CD4-positive, alpha-beta T cell treated with Interleukin-15 for 4 hours (primary cell): ENCODE measurements at places on chromosomes 6 and 20.

DNA sequence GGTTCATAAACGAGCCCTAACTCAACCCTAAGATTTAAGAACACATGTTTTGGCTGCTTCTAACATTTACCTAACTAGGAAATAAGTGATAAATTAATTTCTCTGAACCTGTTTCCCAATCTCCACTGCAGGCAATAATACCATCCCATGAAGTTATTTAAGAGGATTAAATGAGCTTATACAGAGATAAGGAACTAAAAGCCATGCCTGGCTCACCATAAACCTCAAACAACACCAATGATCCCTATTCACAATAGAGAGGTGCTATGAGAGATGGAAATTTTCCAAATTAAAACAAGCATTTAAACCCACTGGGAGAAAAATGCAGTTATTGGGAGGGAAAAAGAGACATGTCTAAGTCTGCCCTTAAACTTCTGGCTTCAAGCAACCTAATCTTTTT is 33.9 kb upstream of the KLHL31 start:
- DNase-seq, result no peak

GRCh38 chr6:71181565-71181964 is 107.0 kb upstream of the OGFRL1 start:
- DNase-seq, result no peak

- DNase-seq, result no peak
Measured at GRCh38 chr6:35208419-35208818, 5.3 kb upstream of the SCUBE3 start.

DNA sequence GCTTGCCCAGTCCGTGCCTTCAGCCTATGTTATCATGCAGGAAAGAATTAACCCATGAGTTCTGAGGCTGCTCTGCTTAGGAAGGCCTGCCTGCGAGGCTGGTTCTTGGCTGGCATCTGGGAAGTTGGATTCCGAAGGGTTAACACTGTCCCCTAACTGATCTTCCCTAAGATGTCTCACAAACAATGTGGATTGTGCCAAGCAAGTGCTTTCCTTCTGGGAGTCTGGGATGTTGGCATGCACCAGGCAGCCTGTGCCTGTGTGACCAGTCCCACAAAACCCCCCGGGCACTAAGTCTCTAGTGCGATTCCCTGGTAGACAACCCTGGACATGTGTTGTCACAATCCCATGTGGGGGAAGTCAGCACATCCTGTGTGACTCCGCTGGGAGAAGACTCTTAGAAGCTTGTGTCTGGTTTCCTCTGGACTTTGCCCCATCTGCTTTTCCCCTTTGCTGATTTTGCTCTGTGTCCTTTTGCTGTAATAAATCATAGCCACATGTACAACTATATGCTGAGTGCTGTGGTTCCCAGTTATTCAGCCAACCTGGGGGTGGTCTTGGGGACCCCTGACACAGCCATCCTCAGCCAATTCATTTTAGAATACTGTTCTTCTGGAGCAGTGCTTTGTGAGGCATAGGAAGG is 83.8 kb downstream of the SLC22A23 start:
- no peak for DNase-seq

- DNase-seq, result peak; percentile 21
Measured at GRCh38 chr20:19828232-19828631, 70.2 kb downstream of the RIN2 start.

DNA sequence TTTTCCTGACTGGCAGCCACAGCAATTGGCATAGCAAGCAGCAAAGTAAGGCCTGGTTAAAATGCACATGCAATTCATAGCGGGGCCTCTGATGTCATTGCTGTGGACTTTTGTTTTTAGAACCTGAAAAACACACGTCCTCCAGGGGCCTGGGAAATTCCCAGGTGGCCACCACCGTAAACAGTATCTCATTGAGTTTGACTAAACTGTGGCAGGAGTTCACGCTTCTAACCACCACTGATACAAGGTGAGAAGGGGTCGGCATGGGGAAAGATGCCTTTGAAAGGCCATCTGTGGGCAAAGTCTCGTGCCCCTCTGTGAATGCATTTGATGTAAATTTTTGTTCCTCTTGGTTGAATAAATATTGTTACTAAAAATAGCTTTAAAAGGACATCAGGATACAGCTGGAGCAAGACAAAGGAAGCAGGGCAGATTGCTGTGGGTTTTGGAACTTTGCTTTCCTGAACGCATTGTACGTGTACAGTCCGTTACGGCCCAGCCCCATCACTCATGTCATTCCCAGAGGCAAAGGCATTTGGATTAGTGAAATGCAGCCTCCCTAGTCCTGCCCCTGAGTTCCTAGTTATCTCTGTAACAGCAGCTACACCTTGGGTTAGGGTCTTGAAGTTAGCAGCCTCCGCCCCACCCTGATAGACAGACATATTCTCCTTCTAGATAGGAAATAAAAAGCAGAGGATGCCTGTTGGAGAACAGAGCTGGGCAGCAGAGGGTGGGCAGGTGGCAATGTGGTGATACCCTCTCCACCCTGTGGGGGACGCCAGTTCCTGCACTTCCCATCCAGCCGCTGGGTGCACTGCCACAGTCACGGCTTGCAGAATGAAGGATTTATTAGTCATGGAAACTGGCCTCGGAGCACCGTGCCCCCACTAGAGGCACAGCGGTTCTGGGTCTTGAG is 80.3 kb downstream of the ZDHHC14 start:
- DNase-seq, result no peak

DNA sequence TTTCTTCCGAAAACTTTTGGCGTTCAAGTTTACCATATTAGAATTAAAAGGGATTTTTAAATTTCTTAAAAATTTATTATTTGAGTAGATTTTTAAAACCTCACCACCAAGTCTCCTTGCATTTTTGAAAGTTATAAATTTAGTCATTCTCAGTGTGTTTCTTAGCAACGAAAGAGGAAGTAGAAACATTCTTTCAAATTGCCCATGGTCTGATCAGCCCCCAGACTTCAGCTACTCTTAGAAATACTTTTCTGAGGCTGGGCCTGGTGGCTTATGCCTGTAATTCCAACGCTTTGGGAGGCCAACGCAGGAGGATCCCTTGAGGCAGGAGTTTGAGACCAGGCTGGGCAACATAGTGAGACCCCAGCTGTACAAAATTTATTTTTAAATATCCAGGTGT is 15.1 kb upstream of the RTF2 start:
- no peak for DNase-seq

GRCh38 chr6:3516092-3516491 is 59.2 kb upstream of the SLC22A23 start:
- no peak for DNase-seq

- no peak for DNase-seq
Measured at GRCh38 chr20:40232756-40233155, 456.3 kb downstream of the MAFB start.

GRCh38 chr6:13038741-13039190 is 289.6 kb downstream of the TBC1D7 start:
- no peak for DNase-seq

DNA sequence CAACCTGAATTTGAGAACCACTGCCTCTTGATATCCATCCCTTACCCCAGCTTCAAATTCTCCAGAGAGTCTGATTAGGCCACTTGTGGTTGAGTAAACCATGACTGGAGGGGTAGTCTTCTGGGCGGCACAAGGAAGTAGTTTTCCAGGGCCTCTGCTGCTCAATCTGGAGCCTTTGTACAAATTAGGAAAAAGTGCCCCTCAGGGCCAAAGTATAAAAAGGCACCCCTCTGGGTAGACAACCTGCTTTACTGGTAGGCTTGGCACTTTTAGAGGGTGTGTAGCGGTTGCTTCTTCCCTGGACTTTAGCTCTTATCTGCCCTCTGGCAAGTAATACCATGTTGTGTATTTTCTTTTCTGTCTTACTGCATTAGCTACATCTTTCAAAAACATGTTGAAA is 32.9 kb upstream of the RPL7L1 start:
- no peak for DNase-seq

DNA sequence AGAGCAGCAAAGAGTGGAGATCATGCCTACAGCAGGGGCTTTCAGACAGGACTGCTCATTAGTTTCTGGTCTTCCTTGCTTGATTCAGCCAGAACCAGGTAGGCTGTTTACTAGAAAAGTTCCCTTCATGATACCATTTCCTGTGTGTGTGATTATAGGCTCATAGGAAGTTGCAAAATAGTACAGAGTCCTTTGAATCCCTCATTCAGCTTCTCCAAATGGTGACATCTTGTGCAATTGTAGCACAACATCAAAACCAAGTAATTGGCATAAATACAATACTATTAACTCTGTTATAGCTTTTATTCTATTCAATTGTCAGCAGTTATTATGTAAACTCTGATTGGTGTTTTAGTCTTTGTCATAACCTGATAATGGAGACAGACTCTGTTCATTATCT is 347.3 kb upstream of the CDH4 start:
- DNase-seq, result no peak

GRCh38 chr6:37559501-37559900 is 59.8 kb upstream of the CCDC167 start:
- DNase-seq, result no peak

DNA sequence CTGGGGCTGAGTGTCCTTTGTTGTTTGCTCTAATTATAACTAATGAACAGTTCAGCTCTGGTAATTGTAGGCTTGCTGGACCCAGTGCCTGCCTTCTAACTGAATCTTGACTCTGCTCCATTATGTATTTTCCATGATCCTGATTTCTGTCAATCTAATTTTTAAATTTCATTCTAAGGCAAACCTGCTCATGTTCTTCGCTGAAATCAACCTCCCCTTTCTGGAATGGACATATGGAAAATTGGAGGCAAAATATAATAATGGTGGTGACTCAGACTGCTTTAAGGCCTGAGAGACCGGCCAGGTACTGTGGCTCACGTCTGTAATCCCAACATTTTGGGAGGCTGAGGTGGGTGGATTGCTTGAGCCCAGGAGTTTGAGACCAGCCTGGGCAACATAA is 182.7 kb upstream of the AKAP12 start:
- no peak for DNase-seq

DNA sequence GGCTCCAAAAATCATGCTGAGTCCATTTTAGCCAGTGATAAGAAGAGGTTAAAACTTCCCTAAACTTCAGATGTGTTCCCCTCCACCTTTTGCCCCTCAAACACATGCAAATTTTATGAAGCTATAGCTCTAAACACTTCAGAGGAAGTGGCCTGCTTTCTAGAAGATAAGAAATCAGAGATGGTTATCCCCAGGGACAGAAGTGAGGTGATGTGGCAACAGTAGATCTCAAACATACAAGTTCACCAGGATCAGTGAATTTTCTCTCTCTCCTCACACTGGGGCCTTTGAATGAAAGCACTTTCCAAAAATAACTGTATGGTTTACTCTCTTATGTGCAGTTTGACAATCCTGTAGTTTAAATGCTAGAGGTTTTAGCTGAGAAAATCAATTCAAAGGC is 332.0 kb downstream of the BTBD9 start:
- DNase-seq, result no peak

DNA sequence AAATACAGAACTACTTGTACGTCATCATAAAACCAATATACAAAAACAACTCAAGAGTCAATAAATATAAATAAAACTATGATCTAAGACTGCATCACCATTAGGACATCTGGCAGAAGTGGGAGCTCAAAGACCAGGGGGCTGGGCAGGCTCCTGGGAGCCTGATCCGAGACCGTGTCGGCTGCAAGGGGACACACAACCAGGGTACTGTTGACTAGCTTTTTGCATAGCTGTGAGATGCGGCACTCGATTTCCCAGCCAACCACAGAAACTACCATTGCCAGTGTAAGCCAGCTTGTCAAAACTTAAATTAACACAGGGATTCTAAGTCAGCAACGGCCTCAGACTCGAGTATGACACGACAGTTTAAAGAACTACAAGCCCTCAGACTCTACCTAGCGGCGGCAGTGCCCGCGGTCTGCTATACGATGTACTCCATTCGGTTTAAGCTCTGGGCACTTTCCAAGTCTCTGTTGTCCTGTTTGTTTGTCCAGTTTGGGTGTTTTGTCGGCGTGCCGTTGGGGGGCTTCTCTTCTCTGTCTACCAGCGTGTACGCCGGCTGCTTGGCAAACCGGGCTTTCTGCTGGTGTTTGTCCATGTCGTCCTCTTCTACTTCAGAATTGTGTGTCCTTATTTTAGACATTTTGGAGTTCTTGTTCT is 34.6 kb downstream of the JAG1 start:
- DNase-seq, result no peak

DNA sequence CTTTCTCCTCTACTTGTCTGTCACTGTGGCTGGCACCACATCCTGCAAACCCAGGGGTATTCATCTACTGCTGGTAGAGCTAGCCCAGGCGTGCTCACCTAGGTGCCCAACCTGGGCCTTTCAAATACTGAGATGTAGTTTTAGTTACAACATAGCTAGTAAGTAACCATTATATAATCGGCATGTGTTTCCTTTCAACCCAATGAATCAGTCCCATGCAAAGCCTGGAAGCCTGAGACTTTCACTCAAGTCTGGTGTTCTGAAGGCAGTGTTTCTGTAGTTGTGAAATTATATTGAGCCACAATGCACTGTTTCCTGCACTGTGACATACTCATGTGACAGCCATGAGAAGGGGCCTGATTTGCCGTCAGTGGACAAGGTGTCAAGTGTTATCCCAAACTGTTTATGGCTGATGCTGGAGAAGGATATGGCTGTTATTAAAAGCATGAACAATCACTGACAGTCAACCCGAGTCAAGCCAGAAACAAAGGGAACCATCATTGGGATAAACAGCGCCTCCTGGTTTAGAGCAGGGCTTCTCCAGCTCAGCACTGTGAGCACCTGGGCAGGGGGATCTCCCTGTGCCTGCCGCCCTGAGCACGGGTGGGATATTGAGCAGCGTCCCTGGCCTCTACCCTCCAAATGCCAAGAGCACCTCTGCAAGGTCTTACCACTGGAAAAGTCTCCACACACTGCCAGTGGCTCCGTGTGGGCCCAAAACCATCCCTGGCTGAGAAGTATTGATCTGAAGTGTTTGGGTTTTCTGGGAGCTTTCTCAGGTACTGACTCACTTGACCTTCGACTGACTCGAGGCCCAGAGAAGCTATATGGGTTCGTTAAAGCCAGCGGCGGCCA is 1.6 kb downstream of the PSMA7 start:
- DNase-seq, result no peak

- DNase-seq, result no peak
Measured at GRCh38 chr6:90442366-90442765, 144.5 kb downstream of the MAP3K7 start.

- DNase-seq, result no peak
Measured at GRCh38 chr20:11230999-11231398, 557.2 kb upstream of the JAG1 start.

GRCh38 chr6:121540210-121540609 is 104.8 kb downstream of the GJA1 start:
- DNase-seq, result no peak

GRCh38 chr6:166058064-166058739 is 109.4 kb downstream of the TBXT start:
- DNase-seq, result no peak

- no peak for DNase-seq
Measured at GRCh38 chr20:60192326-60192725, 234.1 kb downstream of the CDH26 start.
